Activated T-helper 1 cell treated with anti-CD3 and anti-CD28 coated beads, Interleukin-2, amount 50 U/mL, for 16 hours (primary cell): ENCODE measurements at places on chromosomes 6 and 20.

DNA sequence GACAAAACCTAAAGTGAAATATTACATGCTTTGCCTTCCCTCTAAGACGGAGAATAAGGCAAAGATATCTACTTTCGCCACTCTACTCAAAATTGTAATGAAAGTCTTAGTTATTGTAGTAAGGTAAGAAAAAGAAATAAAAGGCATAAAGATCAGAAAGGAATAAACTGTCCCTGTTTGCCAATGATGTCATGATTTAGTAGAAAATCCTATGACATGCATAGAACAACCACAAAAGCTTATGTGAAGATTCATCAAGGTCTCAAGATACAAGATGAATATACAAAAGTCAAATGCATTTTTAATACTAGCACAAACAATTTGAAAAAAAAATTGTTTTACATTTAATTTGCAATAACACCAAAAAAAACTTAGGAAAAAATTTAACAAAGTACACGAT, 64.0 kb upstream of the FOXQ1 start:
- DNase-seq = no peak

- no peak for DNase-seq
Observed at GRCh38 chr20:23435626-23436539, 3.6 kb upstream of the CSTL1 start.

GRCh38 chr6:29491574-29491973, 3.8 kb upstream of the MAS1L start:
- DNase-seq = no peak

DNA sequence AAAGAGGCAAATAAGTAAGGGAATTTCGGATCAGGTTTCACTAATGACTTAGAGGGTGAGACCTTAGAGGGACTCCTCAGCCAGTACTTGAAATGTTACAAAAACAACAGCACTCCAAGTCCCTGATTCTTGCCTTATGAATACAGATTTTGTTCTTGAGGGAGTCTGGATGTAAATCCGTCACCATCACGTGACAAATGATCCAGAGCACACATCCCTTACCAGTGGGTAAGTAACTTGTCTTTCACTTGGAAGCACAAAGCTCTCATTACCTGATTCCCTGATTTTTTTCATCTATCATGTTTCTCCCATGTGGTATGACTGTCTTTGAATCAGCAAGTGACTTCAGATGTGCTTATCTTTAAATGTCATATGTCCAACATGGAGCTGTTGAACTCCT, 595.3 kb upstream of the POU3F2 start:
- no peak for DNase-seq

GRCh38 chr6:22722913-22723312, 153.5 kb downstream of the HDGFL1 start:
- DNase-seq = no peak

GRCh38 chr20:52236292-52236691, 44.7 kb upstream of the ZFP64 start:
- no peak for DNase-seq

GRCh38 chr6:155881826-155882526, 426.3 kb upstream of the NOX3 start:
- no peak for DNase-seq

- no peak for DNase-seq
Observed at GRCh38 chr20:62704341-62704948, 4.2 kb upstream of the NTSR1 start.

GRCh38 chr20:9968015-9968414, 66.8 kb upstream of the ANKEF1 start:
- no peak for DNase-seq

DNA sequence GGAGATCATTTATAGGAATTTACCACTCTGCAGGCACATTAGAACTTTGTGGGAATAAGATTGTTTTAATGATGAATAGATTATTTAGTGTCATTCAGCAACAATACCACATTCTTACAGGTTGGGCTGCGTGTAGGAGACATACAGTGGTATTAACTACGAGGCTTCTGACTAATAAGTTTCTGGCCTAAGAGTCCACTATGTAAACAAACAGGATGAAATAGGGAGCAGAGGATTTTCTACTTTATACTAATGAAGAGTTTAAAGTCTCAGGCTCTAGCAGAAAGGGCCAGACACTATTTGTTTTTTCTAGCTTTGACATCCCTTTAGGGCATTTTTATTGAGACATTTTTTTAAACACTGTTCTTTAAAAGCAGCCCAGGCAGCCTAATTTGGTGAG, 75.6 kb downstream of the SLC24A3 start:
- no peak for DNase-seq

GRCh38 chr20:53805895-53806384, 212.3 kb upstream of the ZNF217 start:
- no peak for DNase-seq
